ENCODE measurements at places on chromosomes 3 and 15. TPM values are rescaled to one million over a fixed set of nuclear protein-coding genes. Genes with fewer than 3 reads are reported as not detected.

The GOLGA6L9 gene
- total RNA-seq = 3.3 TPM

DNA sequence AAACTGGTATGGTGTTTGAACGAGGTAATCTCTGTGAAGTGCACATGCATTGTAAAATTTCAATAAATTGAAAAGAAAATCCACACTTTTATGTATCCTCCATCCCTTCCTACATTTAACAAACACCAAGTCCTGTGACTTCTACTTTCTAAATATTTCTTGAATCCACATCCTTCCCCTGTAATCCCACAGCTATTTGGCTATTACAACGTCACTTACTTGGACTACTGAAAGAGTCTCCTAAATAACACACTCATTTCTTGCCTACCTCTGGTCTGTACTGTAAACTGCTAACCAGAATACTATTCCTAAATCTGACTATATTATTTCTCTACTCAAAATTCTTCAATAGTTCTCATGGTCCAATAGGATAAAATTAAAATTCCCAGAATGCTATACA is 176.1 kb downstream of the NEK10 start:
- DNase-seq = no peak

GRCh38 chr15:69604072-69604411 is 151.4 kb downstream of the RPLP1 start:
- DNase-seq = peak; percentile 67

The PDZRN3 gene
- 42.9 TPM for total RNA-seq

- no peak for DNase-seq
Observed at GRCh38 chr3:107892955-107893624, 197.7 kb downstream of the CD47 start.

Data from hepatocyte (in vitro differentiated cells).